T-helper 9 cell (primary cell): ENCODE measurements at places on chromosomes 12 and 14.

DNA sequence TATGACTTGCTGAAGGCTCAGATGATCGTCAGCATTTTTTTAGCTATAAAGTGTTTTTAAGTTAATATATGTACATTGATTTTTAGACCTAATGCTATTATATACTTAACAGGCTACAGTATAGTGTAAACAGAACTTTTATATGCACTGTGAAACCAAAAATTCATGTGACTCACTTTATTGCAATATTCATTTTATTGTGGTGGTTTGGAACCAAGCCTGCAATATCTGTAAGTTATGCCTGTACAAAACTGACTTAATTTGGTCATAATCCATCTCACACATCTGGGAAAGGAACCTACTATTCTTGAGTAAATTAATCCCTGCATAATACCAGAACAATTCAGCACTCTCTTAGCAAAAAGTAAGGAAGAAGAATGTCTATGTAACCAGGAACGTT lies 390.7 kb downstream of the SYT1 start:
- DNase-seq, result no peak

DNA sequence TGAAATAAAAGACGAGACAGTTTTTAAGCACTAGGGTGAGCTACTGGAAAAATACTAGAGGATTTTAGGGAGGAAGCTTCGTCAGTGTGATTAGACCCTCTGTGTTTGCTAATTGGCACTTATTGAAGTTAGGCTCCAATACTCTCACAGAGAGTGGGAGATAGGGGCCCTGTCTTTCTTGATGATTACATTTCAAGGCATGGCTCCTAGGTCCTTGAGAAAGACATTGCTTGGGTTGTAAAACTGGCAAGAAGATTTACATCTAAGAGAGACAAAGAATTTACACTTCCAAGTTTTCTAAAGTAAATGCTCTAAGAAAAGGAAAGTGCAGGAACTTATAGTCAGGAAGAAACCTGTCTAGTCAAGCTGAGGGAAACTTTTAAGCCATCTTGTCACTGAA lies 183.2 kb downstream of the C12orf50 start:
- no peak for DNase-seq

- DNase-seq, result no peak
Observed at GRCh38 chr14:75723716-75724115, 62.7 kb downstream of the TTLL5 start.

- no peak for DNase-seq
Observed at GRCh38 chr12:104280717-104281458, 22.7 kb upstream of the EID3 start.

DNA sequence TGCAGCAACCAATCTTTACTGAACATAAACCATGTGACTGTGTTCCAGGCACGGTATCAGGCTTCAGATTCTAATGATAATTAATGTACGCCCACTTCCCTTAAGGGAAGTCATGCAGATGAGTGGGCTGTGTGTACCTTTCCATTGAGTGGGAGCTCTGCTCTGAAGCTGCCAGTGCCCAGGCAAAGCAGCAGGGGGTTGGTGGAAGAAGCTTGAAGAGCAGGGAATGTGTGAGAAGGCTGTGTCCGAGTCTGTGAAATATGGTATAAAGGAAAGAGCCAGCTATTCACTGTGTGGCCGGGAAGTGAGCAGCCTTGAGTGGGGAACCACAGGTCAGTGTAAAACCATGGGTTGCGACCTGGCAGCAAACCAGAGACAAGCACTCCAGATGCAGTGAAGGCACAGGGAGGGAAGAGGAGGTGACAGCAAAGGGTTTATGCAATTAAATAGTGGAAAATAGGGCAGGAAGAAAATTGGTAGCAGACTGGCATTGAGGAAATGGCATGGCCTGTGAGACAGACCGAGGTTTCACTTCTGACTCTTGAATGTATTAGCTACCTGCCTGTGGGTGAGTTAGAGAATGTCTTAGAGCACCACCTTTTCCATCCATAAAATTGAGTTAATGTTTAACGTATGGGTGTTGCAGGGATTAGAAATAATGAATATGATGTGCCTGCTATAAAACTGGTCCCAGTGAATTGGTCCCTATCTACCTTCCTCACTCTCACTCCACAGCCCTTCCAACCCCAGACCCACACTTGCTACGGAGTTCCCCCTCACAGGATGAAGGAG lies 116.4 kb downstream of the NTF3 start:
- no peak for DNase-seq

DNA sequence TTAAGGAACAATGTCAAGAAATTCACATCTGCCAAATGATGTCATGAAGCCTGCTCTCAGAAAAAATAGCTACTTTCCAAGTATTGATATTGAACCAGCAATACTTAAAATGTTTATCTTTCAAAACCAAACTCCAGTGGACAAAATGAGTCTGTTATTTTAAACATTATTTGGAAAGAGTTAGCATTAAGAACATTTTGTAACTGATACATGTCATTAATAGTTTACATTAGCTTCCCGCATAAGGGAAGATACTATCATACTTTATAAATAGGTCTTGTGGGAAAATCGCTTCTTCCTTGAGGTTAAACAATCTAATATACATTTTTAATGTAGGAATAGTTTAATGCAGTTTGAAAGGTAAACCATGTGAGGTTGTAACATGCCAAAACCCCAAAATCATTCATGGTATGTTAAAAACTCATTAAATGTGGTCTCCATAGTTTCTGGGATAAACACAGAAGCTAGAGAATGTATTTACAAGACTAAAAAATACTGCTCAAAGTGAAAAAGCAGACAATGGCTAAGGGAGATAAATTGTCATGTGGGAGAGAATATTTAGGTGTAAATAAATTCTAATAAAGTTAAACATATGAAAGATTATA lies 73.4 kb upstream of the ATP2B1 start:
- DNase-seq, result no peak

DNA sequence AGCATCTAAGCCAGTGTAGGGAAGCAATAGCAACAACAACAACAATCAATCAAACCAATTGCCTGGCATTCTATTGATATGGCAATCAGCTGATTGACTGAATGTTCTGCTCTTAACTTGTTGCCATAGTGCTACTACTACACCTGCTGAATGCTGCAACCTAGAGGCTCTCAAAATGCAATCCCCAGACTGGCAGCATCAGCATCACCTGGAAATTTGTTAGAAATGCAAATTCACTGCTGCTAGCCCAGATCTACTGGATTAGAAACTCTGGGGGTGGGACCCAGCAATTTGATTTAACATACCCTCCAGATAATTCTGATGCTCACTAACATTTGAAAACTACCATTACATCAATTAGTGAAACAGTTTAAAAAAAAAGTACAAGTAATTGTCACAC lies 363.6 kb downstream of the SNAPC1 start:
- DNase-seq, result no peak

- no peak for DNase-seq
Observed at GRCh38 chr12:68633614-68634558, 23.2 kb downstream of the RAP1B start.

DNA sequence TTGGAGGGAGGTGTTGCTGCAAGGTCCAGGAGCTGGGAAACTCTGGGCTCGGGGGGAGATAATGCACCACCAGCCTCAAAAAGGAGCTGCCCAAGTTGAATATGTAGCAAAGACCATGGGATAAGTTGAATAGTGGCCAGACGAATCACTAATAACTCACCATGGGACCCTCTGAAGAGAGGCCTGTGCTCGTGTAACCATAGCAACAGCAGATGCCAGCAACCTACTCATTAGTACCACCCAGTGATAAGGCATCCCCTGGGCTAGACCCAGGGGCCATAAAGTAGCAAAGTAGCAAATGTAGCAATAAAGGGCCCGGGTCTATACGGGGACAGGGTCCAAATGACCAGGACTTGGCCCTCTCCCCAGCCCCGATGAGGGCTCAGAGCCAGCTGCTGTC lies 328.0 kb downstream of the DPF3 start:
- DNase-seq, result no peak

DNA sequence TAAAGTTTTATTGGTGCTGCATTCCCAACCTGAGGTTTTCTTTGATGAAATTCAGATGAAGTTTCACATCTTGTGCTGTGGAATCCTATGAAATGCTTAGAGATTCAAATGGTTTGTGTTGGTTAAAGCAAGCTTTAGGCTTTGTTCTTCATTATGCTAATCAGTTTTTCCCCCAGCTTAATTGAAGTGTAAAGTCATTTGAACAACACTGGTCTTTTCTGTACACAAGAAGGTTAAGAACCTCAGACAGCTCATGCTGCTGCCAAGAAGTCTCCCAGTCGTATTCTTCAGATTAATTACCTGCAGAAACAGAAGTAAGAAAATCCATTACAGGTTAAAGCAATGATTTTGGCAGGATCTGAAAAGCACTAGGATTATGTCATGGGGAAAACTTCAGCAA lies 48.9 kb downstream of the EML1 start:
- no peak for DNase-seq

- DNase-seq, result peak; percentile 28
Observed at GRCh38 chr12:113056631-113057488, at the start of gene DTX1. Gene DTX1 (plus strand): TSS chr12:113056730. CDS start chr12:113058193, 1,463 bp downstream.

DNA sequence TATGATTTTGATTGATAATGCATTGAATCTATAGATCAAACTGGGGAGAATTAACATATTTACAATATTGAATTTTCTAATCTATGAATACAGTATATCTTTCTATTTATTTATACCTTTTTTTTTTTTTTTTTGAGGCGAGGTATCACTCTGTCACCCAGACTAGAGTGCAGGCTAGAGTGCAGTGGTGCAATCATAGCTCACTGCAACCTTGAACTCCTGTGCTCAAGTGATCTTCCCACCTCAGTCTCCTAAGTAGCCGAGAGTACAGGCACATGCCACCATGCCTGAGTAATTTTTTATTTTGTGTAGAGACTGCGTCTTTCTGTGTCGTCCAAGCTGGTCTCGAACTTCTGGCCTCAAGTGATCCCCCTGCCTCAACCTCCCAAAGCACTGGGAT lies 20.4 kb downstream of the LTBR start:
- DNase-seq, result no peak

GRCh38 chr14:76930549-76930948 lies 98.0 kb downstream of the IRF2BPL start:
- DNase-seq, result no peak

GRCh38 chr14:51367600-51367931 lies 127.5 kb downstream of the TMX1 start:
- DNase-seq, result no peak

- no peak for DNase-seq
Observed at GRCh38 chr14:99753225-99754140, 39.7 kb upstream of the EML1 start.

- no peak for DNase-seq
Observed at GRCh38 chr12:56851462-56851861, 82.7 kb downstream of the SDR9C7 start.

DNA sequence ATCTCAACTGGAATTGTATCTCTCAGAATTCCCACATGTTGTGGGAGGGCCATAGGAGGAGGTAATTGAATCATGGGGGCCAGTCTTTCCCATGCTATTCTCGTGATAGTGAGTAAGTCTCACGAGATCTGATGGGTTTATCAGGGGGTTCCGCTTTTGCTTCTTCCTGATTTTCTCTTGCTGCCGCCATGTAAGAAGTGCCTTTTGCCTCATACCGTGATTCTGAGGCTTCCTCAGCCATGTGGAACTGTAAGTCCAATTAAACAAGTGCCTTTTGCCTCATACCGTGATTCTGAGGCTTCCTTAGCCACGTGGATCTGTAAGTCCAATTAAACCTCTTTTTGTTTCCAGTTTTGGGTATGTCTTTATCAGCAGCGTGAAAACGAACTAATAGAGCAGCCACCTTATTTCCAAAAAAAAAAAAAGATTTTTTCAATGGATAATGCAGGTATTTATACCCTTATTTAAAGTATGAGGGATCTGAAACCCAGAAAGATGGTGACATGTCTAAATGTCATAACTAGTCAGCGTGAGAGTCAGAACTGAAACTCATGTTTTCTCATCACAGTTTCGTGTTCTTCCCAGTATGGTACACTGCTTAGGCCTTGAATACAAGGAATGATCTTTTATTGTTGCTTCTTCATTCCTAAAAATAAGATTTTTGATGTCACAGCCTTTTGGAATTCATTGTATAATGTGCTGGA lies 89.6 kb downstream of the ERC1 start:
- DNase-seq, result no peak
